ENCODE measurements at places on chromosomes 12 and 14.

DNA sequence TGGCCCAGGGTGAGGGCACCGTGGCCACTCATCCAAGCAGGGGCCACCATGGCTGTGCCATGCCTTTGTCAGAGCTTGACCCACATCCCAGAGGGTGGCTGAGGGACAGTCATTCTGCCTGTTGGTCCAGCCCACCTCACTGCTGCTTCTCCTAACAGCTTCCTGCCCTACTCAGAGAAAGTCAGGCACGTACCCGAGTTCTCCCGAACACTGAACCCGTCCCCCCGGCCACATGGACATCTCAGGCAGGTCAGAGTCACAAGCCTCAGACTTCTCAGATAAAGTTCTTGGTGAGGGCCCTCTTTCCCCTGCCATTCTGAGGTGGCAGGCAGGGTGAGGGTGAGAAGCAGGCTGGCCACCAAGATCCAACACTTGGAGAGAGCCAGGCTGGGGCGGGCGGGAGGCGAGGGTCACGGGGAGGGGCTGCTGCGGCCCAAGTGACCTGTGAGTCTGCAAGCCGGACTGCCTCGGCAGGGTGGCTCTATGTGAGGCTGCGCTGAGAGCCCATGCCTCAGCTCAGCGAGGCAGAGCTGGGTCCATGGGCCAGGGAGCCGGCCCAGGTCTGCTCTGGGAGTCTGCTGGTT lies 317.8 kb downstream of the TMEM121 start:
- no peak for DNase-seq

DNA sequence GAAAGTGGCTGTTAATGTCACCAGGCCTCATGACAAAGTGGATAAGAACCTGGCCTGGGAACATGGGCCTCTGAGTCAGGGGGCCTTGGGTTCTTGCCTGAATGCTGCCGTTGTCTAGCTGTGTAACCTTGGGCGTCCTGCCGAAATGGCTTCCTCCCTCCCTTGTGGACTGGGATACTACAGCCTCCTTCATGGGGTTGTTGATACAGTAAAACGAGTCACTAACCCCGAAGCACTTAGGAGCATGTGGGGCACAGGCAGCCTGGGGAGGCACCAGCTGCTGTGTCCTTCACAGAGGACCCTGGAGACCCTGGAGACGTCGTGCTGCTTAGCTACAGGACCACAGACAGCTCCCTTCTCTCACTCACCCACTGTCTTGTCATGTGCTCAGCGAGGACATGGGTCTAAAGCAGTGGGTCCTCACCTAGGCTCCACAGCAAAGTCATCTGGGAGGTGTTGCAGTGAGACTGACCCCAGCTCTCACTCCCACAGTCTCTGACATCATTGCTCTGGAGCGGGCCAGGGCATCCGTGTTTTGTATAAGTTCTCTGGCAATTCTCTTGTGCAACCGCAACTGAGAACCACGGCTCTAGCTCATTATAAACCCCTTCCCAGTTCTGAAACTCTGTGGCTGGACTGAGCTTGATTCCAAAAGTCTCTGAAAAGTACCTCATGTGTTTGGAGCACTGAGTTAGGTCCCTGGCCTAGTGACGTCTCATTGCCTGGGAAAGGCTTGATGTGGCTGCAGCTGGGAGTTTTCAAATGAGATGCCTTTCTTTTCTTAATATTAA lies 42.1 kb downstream of the SERPINA3 start:
- no peak for DNase-seq

DNA sequence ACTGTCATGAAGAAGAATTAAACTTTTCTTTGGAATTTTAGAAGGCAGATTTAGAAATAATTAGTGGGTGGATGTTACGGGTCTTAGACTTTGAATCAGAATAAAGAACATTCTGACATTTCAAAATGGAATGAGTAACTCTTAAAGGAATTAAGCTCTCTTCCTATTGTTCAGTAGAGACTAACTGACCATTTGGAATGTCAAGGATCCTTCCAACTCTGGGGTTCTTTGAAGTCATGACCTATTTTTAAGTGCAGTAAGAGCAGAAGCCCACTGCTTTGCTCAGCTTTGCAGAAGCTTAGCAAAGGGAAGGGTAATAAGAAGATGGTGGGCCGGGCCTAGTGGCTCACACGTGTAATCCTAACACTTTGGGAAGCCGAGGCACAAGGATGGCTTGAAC lies 4.0 kb downstream of the CHURC1 start:
- DNase-seq = no peak

DNA sequence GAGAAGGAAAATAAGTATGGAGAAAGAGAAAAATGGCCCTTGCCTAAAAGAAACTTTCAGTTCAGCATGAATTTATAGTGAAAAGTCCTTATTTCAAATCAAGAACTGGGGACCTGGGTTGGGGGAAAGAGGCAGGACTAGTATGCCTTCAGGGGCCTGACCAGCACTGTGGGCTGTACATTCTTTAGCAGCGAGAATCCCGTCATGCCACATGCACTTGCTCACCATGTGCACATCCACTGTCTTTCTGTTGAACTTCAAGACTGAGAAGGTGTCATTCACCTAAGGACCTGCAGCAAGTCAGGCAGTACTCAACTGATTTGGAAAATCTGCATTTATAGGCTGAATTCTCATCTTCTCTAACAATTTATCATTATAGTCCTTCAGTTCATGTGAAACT lies 50.2 kb downstream of the RAB35 start:
- no peak for DNase-seq

DNA sequence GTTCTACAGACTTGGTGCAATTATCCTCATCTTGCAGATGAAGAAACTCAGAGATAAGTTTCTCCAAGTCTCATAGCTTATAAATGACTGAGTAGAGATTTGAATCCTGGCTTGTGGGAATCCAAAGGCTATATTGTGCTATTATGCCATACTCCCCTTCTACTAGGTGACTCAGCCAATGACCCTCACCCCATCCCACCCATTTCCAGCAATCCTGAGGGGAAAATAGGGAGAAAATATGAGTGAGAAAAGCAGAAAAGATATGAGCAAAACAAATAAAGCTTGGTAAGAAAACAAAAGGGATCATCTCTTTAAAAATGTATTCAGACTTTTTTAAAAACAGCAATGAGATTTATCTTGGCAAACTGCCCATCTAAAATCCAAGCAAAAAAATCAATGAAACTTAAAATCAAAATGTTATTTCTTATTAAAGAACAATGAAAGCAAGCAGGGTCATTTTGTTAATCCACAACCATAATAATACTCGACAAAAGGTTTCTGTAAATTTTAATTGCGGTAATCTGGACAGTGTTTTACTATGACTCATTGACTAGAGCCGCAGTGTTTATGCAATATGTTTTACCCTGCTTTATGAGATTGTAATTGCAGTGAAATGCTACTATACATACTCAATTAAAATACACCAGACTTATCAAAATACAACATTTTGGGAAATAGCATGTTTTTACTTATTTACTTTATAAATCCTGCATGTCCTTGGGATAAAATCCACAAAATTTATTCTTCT lies 13.1 kb upstream of the LGR5 start:
- no peak for DNase-seq
